Right ventricle myocardium inferior (tissue), 1 donor: ENCODE measurements at places on chromosomes 2 and 18. TPM values are rescaled to one million over a fixed set of nuclear protein-coding genes. Genes with fewer than 3 reads are reported as not detected.

Gene NPHP1
- total RNA-seq = 5.5 TPM

Gene MYOM1
- total RNA-seq = 611 TPM

Gene PROKR1
- not detected for total RNA-seq

Gene DCDC2C
- not detected for total RNA-seq

Gene ASB18
- total RNA-seq = 4.6 TPM

Gene ESPNL
- not detected for total RNA-seq

Gene GAREM2
- total RNA-seq = 1.4 TPM

Gene AMER3
- total RNA-seq = not detected

Gene VIL1
- not detected for total RNA-seq

Gene METTL21A
- total RNA-seq = 14.7 TPM

Gene SEPTIN10
- total RNA-seq = 56.2 TPM

Gene MAP4K3
- 32.3 TPM for total RNA-seq

Gene DSC3
- total RNA-seq = 0.08 TPM

Gene REG1A
- total RNA-seq = not detected

Gene SPR
- 52.4 TPM for total RNA-seq

Gene IGFBP5
- 156 TPM for total RNA-seq

Gene CPLX4
- not detected for total RNA-seq

Gene BCL11A
- 37.5 TPM for total RNA-seq

Gene NEU4
- total RNA-seq = 0.30 TPM

Gene IL36RN
- total RNA-seq = not detected

Gene FEV
- total RNA-seq = not detected

Gene CCDC74A
- 0.65 TPM for total RNA-seq

Gene RMDN2
- 5.8 TPM for total RNA-seq

Gene B3GNT7
- 9.1 TPM for total RNA-seq

Gene TUBA3E
- 80.0 TPM for total RNA-seq

Gene PRSS56
- 0.11 TPM for total RNA-seq

Gene ASXL3
- total RNA-seq = 3.2 TPM

Gene CCDC150
- 0.89 TPM for total RNA-seq

Gene USP14
- total RNA-seq = 48.7 TPM

Gene ZBTB7C
- total RNA-seq = 3.2 TPM

Gene TNFRSF11A
- 1.1 TPM for total RNA-seq

Gene PTRHD1
- 33.4 TPM for total RNA-seq

Gene SLC9A4
- total RNA-seq = not detected

Gene BBS5
- total RNA-seq = 8.0 TPM

Gene CSRNP3
- total RNA-seq = 5.1 TPM
